ENCODE measurements at places on chromosomes 6 and 20.
A peak's percentile ranks its signal among the peaks of the same experiment; 100 is the strongest.

DNA sequence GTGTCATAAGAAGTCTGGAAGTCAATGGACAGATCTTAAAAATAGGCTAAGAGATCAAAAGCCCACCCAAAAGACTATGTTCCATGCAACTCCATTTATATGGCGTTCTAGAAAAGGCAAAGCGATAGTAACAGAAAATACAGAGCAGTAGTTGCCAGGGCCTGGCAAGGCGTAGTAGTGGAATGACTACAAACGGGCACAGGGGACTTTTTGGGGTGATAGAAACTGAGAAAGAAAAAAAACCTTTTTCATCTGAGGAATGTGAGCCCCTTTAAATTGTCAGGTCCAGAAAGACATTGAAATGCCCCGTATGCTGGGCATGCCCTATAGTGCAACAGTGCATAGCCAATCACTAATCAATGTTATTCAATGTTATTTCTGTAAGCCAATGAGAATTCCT is 47.2 kb upstream of the FAM50B start:
- no peak for DNase-seq

DNA sequence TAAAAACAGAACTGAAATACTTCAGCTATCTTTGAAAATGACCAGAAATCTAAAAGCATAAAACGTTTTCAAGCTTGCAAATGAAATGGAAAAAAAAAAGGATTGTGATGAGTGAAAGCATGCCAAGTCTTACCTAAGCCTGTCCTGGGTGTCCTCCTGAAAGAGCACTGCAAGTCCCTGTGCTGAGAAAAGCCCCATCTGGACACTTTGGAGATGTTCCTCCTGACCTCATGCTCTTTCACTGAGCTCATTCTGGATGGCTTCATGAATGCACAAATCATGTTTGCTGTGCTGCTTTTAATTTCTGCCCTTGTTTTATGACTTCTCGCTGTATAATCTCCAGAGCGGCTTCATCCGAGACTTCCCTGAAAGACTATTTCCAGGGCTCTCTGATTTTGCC is 136.0 kb downstream of the SOD2 start:
- no peak for DNase-seq

GRCh38 chr20:621125-621756 is 11.1 kb upstream of the TCF15 start:
- DNase-seq, result no peak

- peak; percentile 33 for DNase-seq
Measured at GRCh38 chr20:33689973-33690372, 3.8 kb upstream of the E2F1 start.

DNA sequence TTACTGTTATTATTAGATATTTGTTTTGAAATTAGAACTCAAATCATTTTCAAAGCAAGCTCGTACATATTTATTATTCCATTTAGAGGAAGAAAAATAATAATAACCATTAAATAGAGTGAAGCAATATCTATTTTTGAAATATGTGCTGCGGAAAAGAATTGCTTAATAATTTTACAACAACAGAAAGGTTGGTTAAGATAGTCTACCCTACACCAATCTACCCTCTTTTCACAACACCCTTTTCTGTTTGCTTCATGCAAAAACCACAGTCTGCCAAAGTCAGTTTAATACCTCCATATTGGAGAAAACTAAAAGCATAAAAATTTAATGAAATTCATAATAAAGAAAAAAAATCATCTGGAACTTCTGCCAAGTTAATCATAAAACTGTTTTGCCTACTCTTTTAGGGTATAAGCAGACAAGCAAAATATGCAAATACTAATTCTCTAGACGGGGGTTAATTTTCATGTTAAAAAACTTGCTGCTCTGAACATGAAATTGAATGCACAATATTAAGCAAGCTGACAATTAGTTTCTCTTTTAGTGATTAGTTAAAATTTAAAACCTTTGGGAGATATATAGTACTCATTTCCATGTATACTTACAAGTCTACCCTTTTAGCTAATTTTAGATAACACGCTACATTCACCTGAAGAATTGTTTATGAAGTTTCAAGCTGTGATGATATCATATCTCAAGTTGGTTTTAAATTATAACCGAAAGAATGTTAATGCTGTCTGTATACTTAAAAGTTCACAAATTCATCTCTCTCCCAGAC is 100.2 kb downstream of the AHI1 start:
- DNase-seq, result no peak

GRCh38 chr6:169292338-169293124 is 38.9 kb upstream of the THBS2 start:
- no peak for DNase-seq

GRCh38 chr6:45430590-45431202 is 53.0 kb upstream of the SUPT3H start:
- DNase-seq, result no peak

GRCh38 chr6:38714239-38715015 is 684 bp upstream of the DNAH8 start:
- no peak for DNase-seq

- no peak for DNase-seq
Measured at GRCh38 chr6:26295691-26296555, 69.1 kb upstream of the BTN3A2 start.

DNA sequence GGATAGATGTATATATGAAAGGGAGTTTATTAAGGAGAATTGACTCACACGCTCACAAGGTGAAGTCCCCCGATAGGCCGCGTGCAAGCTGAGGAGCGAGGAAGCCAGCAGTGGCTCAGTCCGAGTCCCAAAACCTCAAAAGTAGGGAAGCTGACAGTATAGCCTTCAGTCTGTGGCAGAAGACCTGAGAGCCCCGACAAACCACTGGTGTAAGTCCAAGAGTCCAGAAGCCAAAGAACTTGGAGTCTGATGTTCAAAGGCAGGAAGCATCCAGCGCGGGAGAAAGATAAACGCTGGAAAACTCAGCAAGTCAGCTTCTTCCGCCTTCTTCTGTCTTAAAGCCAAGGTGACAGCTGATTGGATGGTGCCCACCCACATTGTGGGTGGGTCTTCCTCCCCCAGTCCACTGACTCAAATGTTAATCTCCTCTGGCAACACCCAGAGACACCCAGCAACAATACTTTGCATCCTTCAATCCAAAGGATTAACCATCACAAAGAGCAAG is 102.6 kb upstream of the GJE1 start:
- no peak for DNase-seq

- DNase-seq, result no peak
Measured at GRCh38 chr6:13814938-13815575, 700 bp upstream of the MCUR1 start.

GRCh38 chr6:46781478-46782378 is 11.5 kb upstream of the MEP1A start:
- DNase-seq, result no peak

DNA sequence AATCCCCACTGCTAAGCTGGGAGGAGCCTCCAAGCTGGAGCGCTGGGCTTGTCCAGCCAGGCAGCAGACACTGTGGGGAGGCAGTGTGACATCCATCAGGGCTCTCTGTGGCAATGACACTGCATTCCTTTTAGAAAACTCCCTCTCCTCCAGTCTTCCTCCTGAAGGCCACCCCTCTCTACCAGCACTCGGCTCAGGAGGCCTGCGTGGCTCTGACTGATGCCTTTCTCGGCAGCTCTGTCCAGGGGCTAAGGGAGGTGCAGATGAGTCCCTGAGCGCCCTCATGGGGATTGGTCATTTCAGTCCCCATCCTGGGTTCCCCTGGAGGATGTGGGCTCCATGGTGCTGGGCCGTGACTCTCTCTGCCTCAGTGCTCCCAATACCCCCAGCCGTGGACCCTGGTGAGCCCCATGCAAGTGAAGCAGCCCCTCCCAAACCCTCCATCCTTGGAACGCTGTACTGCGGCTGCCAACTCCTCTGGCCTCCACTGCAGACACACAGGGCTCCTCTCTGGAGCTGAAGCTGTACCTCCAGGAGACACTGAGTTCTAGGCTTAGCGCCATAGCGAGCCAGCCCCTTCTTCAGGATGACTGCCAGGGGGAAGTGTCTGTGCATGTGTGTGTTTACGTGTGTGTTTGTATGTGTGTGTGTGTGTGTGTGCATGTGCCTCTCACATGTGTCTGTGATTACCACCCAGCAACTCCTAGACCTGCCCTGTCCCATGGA is 209.6 kb downstream of the ERMARD start:
- no peak for DNase-seq

GRCh38 chr6:34791164-34791700 is 651 bp upstream of the BLTP3A start:
- no peak for DNase-seq

DNA sequence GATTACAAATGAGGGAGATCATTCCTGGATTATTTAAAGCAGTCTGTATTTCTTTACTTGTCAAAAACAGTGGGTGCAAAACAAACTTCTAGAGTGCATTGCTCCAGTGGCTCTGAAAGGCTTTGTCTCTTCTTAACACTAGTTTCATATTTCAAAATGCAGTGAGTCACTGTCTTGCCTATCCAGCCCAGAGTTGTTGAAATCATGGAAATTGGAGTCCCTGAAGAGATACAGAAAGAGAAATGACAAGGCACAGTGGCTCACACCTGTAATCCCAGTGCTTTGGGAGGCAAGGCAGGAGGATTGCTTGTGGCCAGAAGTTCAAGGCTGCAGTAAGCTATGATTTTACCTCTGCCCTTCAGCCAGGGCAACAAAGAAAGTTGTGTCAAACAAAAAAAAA is 11.3 kb downstream of the SLC2A12 start:
- no peak for DNase-seq

DNA sequence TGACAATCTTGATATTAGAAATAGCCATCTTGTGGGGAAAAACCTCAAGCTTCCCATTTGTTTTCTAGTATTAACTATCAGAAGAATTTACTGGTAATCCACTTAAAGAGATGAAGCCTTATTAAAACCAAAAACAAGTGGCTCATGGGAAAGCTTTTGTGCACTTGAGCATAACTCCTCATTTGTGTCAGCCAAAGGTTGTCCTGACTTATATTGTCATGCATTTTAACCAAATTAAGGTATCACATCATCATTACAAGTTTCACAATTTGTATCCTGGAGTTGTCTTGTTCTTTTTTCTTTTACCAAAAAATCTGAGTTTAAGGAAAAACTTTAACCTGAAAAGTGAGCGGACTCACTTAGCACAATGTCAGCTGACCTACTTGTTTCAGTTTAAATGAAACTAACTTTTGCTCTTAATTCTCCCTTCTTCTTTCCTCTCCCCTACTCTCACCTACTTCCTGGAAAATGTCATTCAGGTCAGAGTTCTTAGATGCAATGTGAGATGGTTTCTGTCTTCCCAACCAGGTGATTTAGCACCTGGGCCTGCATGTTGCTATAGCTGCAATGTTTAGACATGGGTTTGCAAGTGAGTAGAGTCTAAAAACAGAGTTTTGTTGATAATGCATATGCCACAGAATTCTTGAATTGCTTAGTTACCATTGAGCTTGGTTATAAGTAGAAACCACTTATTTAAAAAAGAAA is 82.8 kb downstream of the TNFAIP3 start:
- no peak for DNase-seq

GRCh38 chr20:57578476-57579165 is 17.7 kb downstream of the PCK1 start:
- no peak for DNase-seq

DNA sequence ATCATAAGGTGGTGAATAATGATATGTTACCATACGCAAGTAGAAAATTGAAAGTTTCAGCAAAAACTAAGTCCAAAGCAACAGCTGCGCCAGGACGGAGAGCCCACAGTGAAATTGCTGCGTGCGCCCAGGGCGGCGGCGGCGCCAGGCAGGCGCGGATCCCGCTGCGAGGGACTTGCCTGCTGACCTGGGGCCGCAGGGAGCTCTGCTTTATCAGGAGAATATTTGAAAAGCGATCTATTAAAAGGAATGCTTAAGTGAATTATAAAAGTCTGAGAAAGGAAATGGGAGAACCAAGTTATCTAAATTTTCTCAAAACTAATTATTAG is 85.4 kb downstream of the THBS2 start:
- DNase-seq, result no peak

DNA sequence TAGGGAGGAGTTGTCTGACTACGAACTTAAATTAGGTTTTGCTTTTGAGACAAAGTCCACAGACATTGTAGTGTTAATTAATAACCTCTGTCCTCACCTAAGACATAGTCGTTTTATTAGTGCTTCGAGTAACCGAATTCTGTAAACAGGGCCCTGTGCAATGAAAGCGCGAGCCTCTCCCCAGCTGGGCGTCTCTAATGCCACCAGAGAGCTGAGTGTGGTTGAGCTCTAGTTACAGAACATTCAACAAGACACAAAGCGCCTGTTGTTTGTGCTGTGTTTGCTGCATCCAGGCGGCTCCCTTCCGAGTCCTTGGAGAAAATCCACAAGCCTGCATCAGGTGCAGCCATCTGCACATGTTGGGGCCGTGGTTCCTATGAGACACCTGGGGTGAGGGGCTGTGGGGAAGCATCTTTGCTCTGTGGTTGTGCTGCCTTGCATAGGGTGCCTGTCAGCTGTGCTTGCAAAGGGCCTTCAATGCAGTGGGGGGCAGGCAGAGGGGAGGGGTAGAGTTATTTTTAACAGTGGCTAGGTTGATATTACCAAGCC is 63.9 kb downstream of the CD164 start:
- DNase-seq, result no peak

DNA sequence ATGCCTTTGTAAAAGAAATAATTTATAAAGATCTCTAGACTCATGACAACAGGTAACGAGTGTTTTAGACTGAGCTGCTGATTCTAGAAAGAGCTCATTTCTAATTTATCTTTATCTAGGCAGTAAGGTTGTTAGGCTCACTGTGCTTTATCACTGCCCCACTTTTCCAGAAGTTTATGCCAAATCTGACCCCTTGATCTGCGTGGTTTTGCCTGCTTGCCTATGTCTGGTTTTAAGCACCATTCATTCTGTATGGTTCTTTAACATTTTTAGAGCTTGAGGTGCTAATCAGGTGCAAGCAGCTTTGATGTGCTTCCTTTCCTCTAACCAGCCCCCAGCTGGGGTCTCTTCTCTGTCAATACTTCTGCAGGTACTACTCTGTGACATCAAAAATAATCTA is 49.7 kb upstream of the GCLC start:
- no peak for DNase-seq

DNA sequence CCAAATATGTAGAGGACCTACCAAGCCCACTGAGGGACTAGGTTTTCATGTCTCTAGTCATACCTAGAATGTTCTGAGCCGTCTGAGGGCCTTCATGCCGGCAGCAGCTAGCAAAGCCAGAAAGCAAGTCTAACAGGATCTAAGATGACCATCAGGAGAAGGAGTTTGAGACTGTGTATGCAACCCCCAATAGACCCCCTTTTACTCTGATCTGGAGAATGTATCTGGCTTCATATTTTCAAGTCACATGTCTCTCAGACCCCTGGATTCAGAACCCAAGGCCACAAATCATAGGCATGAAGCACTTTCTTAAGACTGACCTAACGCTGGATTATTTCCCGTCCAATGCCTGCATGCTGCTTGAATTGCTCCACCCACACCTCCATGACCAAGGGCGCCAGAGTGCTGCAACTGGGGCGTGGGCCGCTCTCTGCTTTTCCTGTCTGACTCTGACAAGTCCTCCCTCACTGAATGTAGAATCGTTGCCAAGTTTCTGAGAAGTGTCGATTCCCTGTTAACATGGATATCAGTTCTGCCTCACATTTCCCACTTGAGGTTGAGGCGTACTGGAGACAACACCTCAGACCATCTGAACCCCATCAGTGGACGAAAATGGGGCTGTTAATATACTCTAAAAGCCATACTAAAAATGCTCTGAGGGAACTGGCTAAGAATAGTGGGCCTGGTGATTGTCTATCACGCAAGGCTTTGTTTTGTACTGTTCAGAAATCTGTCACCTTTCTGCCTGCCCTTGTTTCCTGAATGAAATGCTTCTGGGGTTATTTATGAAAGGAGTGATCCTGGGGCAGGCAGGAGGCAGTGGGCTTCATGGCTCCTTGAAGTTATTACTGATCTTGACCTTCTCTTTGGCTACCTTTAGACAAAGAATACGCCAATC is 23.9 kb upstream of the ASXL1 start:
- no peak for DNase-seq

GRCh38 chr20:1817577-1818211 is 77.5 kb upstream of the SIRPA start:
- DNase-seq, result no peak
